Stimulated activated CD8-positive, alpha-beta memory T cell treated with anti-CD3 and anti-CD28 coated beads, Interleukin-2, amount 100 ng/mL, for 1 hour (primary cell): ENCODE measurements at places on chromosomes 13 and 19.

DNA sequence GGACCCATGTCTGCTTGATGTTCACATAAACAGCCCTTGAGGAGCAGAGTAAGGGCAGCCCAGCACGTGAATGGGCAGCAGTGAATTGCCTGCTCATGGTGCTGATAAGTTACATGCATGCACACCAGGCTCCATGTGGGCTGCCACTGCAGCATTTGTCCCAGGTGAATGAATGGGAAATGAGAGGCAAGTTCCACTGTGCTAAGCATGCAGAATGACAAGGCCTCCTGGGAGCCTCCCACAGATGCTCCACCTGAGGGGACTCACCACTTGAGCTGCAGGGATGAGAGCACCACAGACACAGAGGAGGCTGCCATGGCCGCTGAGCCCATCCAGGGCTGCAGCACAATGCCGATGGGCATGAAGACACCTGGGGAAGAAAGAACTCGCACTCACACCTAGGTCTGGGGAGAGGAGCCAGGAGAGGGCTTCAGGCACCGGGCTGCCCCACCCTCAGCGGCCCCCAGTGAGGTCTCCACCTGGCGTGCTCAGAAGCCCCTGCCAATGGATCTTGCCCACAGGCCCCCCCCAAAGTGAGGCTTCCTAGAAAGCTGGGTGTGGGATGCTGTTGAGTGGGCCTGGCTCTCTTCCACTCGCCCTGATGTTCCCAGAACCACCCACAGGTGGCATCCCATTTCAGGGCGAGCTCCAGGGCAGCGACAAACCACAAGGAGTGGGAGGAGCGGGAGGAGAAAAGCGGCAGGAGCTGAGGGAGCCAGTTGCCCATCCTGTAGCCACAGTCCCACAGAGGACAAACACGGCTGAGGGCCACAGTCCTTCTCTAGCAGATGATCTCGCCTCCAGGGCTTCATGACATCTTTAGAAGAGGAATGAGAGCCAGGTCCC lies 73.8 kb downstream of the CCDC70 start:
- no peak for DNase-seq

DNA sequence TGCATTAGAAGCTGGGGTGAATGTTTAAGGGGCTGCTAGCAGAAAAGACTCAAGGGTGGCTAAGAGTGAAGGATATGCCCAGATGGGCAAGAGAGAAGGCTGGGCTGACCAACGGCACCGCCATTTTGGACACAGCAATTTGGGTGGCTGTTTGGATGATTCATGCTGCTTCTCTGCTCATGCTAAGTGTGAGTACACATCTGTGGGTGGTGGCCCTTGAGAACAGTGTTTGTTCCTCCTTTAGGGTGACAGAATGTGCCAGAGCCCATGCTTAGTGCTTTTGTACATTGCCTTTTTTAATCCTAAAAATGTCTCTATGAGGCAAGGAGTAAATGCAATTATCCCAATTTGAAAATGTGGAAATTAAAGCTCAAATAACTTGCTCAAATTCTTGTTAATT lies 9.8 kb downstream of the CBY2 start:
- DNase-seq = no peak

GRCh38 chr13:106484537-106485193 lies 50.8 kb downstream of the EFNB2 start:
- no peak for DNase-seq

GRCh38 chr13:43263047-43263446 lies 239.7 kb downstream of the DNAJC15 start:
- DNase-seq = no peak

DNA sequence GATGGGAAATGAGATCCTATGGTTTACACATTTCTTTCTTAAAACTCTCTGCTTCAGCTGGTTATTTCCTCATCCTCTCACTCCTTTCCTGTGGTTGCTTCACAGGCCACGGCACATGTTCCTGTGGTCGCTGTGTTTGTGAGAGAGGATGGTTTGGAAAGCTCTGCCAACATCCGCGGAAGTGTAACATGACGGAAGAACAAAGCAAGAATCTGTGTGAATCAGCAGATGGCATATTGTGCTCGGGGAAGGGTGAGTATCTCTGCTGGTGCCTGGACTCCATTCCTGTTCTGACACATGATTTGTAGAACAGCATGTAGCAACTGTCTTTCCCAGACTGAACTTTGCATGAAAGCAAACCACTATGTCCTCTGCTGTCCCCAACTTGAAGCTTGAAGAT lies 254.2 kb downstream of the ITGBL1 start:
- no peak for DNase-seq

- DNase-seq = no peak
These were observed 6.7 kb downstream of the TM9SF2 start for GRCh38 chr13:99507986-99508385.

DNA sequence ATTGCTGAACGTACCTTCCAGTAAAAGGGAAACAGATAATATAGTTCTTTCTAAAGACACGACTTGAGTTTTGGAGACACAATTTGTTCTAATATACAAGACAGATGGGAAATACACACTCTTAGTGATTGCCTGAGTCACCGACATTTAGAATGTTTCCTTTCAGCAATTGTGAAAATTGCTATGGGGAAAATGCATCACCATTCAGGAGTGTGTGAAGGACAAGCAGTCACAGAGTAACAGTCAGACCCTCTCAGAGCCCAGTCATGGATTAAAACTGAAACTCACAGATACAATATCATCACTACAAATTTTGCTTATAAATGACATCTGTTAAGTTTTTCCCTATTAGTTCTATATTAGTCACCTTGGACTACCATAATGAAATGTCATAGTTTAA lies 286.1 kb downstream of the SPRY2 start:
- no peak for DNase-seq

DNA sequence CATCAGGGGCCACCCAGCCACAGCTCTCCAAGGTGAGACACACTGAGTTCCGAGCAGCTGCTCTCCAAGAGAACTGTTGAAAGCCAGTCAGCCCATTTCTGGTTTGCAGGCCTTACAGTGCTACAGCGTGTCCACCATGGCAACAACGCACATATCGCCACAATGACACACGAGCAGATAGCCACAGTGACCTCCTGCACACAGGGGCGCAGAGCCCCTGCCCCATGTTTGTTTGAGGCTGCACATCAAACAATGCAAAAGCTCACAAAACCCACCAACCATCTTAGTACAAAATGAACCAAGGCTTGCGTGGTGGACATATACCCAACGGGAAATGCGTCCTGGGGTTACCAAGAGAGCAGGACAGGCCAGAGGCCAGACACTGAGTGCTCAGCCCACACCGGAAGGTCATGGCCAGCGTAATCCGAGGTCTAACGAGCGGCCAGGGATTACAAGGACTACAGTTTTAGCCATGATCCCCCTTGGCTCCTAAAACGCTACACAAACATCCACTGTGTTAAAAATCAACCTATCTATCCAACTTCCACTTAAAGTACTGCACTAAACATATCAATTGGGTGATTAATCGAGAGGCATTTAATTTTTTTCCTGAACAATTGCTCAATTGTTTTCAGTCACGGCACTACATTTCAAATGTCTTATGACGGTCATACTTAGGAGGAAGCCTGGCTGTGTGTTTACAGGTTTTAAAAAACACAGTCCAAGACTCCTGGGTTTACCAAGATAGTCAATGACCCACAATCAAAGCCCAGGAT lies 56.0 kb downstream of the STK24 start:
- no peak for DNase-seq

- no peak for DNase-seq
These were observed 966.8 kb downstream of the SLITRK5 start for GRCh38 chr13:88637935-88638334.

GRCh38 chr19:29325241-29325975 lies 112.5 kb upstream of the UQCRFS1 start:
- DNase-seq = no peak

GRCh38 chr13:39877134-39877533 lies 221.7 kb downstream of the COG6 start:
- no peak for DNase-seq

DNA sequence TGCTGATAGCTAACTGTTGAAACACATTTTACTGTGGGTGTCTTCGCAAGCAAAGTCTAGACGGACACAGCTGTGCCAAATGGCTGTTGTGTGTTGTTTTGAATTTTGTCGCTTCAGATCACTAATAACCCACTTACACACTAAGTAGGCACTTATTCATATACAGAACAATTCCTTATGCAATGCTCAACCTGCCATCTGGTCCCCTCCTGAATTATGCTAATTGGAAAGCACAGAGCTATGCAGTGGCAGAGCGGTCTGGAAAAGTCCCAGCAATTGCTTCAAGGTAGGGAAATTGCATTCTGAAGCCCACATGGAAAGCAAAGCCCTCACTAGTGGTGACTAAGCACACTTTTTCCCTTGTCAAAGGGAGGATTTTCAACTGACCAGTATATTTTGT lies 69.9 kb downstream of the C13orf42 start:
- DNase-seq = no peak

GRCh38 chr19:28466107-28467045 lies 746.6 kb downstream of the UQCRFS1 start:
- peak; percentile 43 for DNase-seq

- DNase-seq = no peak
These were observed 2.8 kb downstream of the GIPR start for GRCh38 chr19:45670670-45671453.

DNA sequence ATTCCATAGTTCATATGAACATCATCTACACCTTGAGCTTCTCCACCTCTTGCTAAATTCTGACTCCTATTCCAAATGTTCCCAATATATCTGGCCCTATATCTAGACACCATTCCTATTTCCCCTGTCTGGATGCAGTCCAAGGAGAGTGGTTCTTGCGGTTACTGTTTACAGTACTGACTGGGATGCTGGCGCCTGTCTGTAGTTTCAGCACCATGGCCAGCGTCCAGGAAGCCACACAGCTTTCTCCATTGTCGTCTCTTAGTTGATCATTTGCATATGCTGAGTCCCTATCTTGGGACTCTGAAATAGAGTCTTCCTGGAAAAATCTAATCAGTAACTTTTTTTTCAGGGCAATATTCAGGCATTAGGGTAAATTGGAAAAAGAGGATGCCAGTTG lies 14.9 kb downstream of the LAIR2 start:
- peak; percentile 17 for DNase-seq

- DNase-seq = no peak
These were observed 45.8 kb downstream of the TNFSF13B start for GRCh38 chr13:108315273-108315672.

DNA sequence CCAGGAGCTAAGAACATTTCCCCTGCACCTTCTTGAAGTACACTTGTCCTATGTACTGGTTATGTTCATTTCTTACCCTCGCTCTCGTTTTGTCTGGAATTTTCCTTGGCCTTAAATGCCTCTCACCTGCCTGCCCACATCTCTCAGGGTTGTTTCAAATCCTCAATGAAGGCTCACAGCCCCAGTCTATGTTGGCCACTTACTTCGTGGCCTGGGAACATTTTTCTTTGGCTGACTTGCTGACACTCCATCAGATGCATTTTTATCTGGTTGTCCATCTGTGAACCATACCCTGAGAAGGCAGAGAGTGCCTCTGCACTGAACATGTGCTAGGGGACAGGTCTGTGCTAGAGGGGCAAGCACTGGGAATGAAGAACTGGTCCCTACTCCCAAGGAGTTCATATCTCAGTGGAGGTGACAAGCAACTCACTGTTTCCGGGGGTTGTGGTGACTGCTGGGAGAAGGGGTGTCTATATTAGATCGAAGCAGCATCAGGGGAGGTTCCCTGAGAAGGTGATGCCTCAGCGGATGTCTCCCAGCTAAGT lies 53.6 kb downstream of the USPL1 start:
- no peak for DNase-seq

GRCh38 chr13:114115191-114115671 lies 17.2 kb downstream of the RASA3 start:
- DNase-seq = no peak

DNA sequence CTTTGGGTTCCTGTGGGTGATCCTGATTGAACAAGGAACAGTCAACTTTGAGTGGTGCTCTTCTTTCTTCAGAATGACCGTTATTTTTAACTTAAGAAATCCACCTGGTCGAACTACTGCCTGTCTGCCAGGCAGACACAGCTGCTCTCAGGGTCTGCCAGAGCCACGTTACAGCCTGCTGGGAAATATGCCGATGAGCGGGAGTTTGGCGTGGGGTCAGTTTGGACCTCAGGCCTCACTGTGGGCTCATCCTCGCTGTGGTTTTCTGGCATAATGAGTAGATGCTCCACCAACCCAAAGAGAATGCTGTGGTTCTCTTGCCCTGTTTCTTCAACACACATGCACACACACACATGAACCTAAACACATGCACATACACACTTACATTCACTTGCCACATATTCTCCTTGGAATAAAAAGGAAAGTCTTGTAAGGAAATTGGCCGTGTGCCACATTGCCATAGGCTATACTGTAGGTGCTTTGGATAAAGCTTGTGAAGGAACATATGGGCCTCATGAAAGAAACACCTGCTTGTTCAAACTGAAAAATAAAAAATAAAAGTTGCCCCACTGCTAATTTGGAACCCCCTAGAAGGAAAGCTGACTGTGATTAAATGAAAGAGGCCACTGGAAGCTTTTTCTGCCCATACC lies 598.7 kb upstream of the KLF12 start:
- DNase-seq = no peak

GRCh38 chr13:94113245-94113644 lies 366.2 kb downstream of the DCT start:
- no peak for DNase-seq

DNA sequence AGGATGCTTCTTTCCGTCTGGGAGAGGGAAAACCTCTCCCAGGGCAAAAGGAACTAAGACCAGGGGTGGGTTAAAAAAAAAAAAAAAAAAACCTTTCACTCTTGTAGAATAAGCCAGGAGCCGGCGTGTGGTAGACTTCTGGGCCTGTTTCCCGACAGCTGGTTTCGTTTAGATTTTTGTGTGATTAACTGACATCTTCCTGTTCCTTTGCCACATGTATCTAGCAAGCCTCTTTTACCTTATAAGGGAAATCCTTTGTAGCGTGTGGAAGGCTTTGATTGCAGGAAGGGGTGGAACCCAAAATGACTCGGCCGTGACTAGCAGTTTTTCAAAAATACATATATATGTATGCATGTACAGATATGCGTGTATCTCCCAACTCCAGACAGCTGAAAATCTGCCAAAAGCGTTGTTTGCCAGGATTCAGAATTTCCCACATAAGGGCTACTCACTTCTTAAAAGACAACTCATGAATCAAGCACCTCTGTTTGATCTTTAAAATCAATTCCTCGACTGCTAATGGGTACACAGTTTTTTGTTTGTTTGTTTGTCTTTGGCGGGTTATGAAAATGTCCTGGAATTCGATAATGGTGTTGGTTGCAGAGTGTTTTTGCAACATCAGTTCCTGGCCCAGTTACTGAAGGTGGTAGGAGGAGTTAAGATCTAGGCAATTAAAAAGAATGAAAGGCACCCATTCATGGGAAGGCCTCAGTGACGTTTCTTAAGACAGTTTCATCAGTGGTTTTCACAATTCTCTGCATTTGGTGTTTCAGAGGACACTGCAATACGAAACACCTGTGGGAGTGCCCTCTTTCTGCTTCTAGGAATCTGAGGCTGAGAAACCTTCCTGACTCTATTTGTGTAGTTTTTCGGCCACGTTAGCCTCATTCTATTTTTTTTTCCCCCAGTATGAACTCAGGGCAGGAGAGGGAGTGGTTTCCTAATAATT lies 2.7 kb downstream of the TPM4 start:
- no peak for DNase-seq

DNA sequence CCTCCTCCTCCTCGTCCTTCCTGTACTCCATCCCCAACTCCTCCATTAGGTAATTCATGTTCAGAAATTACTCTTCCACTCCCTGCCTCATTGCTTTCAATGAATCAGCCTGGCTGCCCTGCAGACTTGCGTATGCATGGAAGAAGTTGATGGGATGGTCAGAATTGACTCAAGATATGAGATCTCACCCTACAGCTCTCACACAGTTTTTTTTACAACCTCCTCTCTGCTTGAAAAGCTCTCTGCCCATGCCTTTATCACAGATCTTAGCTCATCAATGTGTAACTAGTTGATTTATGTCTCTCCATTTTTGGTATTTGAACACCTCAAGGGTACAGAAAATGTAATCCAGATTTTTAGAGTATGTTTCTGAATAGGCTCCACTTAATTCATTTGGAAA lies 506.9 kb downstream of the TBC1D4 start:
- no peak for DNase-seq
